ENCODE measurements at places on chromosomes 2 and 18.

- peak; percentile 80 for DNase-seq
Measured at GRCh38 chr2:235658351-235659174, 164.7 kb downstream of the AGAP1 start.

DNA sequence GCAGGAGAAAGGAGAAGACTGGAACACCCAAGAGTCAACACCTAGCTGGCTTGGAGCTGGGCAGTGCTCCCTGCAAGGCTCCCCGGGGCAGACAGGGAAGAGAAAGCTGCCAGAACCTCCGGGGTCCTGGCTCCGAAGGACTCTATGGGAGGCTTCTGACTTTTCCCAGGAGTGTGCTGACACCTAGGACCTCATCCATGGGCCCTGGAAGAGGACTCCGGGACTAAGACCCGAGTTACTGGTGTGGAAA, 37.8 kb upstream of the ATP6V1B1 start:
- no peak for DNase-seq

DNA sequence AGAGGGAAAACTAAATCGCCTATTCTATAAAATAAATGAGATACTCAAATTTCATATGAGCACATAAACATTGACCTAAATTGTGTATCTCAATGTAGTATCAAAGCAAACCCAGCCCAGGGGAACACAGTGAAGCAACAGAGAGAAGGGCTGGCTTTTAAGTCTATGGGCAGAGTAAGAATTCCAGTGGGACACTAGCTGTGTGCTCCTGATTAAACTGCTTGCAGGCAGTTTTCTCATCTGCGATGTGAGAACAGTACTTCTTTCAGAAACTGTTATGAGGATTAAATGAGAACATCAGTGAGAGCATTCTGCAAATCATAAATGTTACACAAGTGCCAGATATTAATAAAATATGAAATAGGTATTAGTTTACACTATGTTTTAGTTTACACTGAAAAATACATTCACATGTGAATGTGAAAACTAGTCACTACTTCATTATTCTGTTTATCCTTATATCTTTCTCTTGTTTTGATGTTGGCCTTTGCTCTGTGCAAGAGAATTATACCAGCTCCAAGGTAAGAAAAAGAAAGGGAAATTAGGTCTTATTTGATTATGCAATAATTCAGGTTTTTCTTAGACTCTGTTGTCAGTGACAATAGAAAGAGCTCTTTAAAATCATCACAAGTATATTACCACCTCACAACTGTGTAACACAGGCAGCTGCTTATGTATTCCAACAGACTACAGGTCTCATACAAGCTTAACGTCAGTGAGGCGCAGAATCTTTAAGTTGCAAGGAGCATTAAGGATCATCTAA, 47.5 kb downstream of the GAREM1 start:
- no peak for DNase-seq

- no peak for DNase-seq
Measured at GRCh38 chr2:106176446-106177099, 17.5 kb downstream of the UXS1 start.

- DNase-seq = no peak
Measured at GRCh38 chr2:7403092-7403775, 486.0 kb downstream of the RNF144A start.

DNA sequence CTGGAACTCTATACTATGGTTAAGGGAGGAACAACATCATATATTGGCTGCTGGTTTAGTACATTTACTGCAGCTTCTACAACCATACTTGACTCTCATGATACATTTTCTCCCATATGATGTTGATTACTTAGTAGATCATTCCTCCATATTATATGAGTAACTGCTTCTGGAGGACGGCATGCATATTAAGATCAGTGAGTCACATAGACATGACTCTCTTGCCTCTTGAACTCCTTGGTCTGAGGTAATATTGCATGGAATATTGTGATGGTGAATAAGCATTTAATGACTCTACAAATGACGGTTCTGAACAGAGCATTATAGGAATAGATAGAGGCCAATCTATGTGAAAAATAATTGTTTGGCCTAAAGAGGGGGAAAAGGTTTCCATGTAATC, 418.8 kb upstream of the SPHKAP start:
- DNase-seq = no peak

DNA sequence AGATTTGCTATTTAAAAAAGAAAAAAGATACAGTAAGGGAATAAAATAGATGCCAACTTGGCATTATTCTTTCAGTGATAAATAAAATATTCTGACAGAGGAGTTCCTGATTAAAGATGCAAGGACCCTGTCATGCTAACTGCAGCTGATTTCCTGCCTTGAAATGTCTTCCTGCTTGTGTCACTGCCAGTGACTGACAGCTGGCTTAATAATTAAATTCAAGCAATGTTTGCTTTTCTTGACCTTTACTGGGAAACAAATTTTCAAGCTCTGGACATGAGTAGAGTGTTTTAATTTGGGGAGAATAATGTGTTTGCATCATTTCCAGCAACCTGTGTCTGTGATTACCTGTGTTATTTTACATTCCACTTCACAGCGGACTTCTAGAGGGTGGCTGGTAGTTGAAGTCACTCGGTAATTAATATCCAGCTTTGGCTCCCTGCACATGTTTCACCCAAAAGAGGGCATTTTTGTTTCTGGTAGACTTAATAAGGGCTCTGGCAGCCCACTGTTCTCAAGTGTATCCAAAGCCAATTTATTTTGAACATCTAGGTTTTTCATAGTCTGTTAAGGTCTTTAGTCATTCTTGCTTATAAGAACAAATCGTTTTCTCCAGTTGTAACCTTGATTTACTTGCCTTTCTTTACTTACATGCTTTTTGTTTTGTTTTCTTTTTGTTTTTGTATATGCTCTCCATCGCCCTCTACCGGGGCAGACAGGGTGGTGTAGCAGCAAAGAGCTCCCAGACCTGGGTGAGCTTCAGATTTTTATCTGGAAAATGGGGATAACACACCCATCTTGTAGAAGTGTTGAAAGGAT, 48.5 kb upstream of the PROKR1 start:
- DNase-seq = peak; percentile 67

DNA sequence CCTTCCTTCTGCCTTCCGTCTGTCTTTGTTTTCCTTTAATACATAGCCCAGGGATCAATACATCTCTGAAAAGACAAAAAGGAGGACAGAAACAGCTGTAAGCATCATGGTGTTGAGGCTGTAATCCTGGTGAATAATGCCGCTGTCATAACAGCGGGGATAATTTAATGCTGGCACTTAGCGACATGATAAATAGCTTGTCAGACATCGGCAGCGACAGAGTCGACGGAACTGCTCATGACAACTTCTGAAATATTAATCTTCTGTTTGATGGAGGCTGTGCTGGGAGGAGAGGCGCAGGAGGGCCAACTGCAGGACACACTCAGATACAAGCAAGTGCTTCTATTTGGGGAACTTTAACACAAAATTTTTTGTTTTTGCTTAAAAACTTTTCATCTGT, 602.2 kb downstream of the GALR1 start:
- no peak for DNase-seq

- DNase-seq = no peak
Measured at GRCh38 chr2:167785606-167786216, 461.7 kb downstream of the STK39 start.

DNA sequence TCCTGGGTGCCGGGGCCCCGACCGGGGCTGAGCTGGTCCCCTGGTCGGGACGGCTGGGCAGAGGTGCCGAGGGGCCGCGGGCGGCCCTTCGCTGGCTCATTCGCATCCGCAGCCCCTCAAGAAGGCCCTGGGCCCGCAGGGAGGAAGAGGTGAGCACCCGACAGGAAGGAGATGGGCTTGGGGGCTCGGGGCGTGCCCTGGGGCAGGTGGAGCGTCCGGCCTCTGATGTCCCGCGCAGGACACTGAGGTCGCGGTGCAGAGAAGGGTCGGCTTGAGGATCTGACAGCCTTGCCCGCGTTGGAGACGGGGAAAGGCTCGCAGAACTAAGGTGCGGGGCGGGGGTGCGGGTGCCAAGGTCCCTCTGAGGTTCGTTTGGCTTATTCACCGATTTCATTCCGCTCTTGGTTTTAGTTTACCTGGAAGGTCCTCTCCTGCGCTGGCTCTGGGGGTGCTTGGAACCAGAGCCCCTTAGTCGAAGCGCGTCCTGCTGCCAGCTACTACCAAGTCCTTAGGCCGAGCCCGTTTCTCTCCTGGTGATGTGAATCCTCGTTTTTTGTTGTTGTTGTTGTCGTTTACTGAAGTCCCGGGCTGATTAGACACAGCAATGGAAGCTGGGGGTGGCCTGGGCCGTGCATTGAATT, 18.9 kb upstream of the CD8A start:
- no peak for DNase-seq

DNA sequence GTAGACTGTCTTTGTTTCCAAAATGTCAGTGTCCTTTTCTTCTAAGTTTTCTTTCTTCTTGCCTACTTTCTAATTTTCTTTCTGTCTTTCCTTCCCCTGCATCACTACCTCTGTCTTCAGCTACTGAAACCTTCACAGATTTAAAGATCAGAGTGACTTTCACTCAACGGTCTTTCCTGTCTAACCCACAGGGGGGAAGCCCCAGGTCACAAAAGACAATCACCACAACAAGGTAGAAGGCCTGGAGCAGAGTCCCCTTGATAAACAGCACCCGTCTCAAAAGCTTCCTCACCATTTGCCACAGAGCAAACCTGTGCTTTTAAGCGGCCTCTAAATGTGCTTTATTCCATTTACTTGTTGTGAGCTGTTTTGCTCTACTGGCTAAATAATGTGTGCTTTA, 665.4 kb downstream of the BCL11A start:
- DNase-seq = no peak

DNA sequence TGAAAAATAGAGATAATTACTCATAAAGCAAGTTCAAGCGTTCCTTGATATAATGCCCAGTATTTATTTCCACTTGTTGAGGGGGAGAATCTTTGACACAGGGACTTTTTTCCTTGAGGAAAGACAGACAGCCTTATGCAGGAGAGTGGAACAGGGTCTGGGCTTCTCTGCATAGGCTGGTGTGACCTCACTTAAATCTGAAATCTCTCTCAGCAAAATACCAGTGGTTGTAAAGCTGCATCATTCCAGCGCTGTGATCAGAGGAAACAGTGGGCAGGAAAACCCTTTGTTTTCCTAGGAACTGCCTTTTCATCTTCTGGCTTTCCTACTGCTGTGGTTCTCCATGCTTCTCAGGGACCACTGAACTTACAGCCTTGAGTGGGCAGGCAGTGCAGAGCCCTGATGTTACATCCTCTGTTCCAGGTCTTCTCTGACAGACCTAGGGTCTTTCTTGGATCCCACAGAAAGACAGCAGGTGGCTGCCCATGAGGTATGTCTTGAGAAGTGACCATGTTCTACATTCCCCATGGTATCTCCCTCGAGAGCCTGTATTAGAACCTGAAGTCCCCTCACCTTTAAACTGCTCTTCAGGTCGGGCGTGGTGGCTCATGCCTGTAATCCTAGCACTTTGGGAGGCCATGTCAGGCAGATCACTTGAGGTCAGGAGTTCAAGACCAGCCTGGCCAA, 17.6 kb upstream of the MAP4K4 start:
- DNase-seq = no peak

GRCh38 chr2:188984680-188985079, 10.5 kb downstream of the COL3A1 start:
- DNase-seq = no peak

GRCh38 chr2:168514692-168515091, 58.6 kb downstream of the CERS6 start:
- no peak for DNase-seq

- no peak for DNase-seq
Measured at GRCh38 chr2:44839771-44840502, 101.6 kb upstream of the SIX3 start.

- DNase-seq = no peak
Measured at GRCh38 chr2:38485734-38486133, 108.7 kb upstream of the ATL2 start.

- no peak for DNase-seq
Measured at GRCh38 chr2:54122939-54123338, 7.5 kb downstream of the ACYP2 start.

GRCh38 chr18:79631761-79632446, 47.7 kb upstream of the CTDP1 start:
- no peak for DNase-seq

DNA sequence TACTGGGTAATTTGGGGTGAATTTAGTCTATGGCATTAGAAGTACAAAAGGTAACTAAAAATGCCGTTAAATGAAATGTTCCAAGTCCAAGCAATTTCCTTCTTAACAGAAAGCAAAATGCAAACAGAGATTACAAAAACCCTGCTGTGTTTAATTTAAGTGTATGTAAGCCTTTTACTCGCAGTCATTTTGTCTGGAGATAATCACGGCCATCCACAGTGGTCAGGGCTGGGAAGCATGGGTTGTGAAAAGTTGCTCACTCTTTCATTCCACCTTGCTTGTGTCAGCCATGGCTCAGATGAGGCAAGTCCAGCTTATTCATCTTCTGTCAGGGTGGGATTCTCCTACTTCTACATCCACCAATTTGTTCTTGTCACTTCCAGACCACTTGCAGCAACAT, 983.6 kb upstream of the ZEB2 start:
- no peak for DNase-seq

DNA sequence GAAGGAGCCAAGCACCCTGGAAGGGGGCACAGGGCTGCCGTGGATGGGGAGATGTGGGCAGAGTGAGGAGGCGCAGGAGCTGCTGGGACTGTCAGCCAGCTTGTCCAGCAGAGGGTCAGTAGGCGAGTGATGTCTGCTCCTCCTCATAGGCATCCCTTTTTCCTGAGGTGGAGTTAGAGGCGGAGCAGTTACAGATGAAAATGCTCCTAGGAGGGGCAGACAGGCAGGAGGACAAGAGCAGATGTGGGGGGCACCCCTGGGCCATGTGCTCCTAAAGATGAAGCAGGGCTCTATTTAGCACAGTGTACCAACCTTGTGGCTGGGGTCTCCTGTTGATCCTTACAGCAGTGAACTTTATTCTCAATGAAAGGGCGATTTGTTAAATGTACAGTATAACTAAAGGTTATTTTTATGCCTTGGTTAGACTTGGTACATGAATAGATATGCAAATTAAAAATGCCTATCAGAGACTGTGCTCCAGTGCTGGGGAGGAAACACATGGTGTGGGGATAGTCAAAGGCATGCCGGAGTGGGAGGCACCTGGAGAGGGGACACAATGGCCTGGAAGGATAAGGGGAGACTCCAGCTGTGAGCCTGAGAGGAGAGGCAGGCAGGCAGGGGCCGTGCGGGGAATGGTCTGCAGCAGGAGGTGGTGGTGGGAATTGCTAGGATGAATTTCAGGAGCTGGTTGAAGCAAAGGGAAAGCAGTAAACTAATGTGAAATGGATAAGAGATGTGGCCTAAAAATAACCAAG, 175.3 kb downstream of the CLIP4 start:
- no peak for DNase-seq

DNA sequence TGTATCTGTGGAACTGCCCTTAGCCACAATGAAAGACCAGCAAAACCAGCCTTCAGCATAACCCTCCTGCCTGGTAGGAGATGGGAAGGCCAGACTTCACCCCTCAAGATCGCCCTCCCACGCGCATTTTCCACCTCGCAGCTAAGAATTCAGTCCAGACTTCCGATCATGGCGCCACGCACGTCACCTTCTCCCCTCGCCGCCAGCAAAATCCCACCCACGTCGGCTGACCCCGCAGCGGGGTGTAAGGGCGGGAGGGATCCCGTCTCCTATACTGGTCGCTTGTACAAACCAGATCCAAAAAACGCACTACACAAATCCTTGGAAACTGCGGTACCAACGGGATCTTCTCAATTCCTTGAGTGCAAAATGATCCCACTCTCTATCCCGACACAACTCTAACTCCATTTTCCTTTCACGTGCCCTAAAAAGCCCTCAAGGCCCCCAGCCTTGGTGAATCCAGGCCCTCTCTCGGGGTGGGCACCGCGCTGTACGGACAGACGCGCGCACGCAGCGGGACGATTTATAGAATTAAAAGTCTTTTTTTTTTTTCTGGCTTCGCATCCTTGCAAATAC, 1.0 kb upstream of the BMPR2 start:
- peak; percentile 82 for DNase-seq

Measured in upper lobe of right lung (tissue), 1 donor.